Stimulated activated naive CD8-positive, alpha-beta T cell treated with anti-CD3 and anti-CD28 coated beads, Interleukin-15, amount 100 ng/mL, for 72 hours (primary cell): ENCODE measurements at places on chromosomes 5 and 9.

GRCh38 chr9:90300611-90301276 is 341.9 kb downstream of the DIRAS2 start:
- no peak for DNase-seq

- no peak for DNase-seq
Observed at GRCh38 chr5:152838241-152838786, 433.2 kb upstream of the NMUR2 start.

- no peak for DNase-seq
Observed at GRCh38 chr9:71465392-71465791, 302.9 kb downstream of the CEMIP2 start.

DNA sequence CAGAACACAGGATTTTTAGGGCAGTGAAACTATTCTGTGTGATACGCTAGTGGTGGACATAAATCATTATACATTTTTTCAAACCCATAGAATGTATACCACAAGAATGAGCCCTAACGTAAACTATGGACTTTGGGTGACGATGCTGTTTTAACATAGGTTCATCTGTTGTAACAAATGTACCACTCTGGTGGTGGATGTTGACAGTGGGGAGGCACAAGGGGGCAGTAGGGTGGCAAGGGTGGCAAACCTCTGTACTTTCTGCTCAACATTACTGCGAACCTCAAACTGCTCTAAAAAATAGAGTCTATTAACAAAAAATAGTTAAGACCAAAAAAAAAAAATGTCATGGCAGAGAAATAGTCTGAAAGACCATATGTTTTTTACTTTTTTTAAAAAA is 9.1 kb upstream of the MVB12B start:
- DNase-seq = no peak

GRCh38 chr5:59923465-59923864 is 29.9 kb upstream of the PDE4D start:
- no peak for DNase-seq
